Left lung (tissue), 14 donors: ENCODE measurements at places on chromosomes 16 and 17. TPM values are rescaled to one million over a fixed set of nuclear protein-coding genes. Genes with fewer than 3 reads are reported as not detected.

Gene RNF135
- total RNA-seq, result 38.5 TPM

DNA sequence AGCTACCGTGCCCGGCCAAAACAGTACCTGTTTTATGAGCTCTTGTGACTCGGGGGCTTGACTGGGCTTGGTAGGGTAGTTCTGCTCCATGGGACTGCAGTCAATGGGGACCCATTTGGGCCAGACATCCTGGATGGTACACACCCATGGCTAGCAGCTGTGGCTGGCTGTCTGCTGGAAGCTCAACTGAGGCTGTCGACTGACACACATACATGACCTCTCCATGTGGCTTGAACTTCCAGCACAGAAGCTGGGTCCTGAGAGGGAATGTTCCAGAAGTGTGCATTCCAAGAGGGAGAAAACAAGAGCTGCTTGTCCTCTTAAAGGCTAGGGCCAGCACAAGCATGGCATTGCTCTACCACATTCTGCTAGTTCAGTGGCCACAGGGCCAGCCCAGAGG is 14.9 kb upstream of the NKD1 start:
- no peaks in the 10 kb centered on the region for H3K36me3 ChIP-seq
- no peak overlapping the region for H3K4me3 ChIP-seq
- DNase-seq, result no peak
- no peaks in the 10 kb centered on the region for H3K4me1 ChIP-seq
- H3K27me3 ChIP-seq, result no peaks in the 10 kb centered on the region
- no peak overlapping the region for H3K27ac ChIP-seq

Gene BEAN1
- 2.0 TPM for total RNA-seq

DNA sequence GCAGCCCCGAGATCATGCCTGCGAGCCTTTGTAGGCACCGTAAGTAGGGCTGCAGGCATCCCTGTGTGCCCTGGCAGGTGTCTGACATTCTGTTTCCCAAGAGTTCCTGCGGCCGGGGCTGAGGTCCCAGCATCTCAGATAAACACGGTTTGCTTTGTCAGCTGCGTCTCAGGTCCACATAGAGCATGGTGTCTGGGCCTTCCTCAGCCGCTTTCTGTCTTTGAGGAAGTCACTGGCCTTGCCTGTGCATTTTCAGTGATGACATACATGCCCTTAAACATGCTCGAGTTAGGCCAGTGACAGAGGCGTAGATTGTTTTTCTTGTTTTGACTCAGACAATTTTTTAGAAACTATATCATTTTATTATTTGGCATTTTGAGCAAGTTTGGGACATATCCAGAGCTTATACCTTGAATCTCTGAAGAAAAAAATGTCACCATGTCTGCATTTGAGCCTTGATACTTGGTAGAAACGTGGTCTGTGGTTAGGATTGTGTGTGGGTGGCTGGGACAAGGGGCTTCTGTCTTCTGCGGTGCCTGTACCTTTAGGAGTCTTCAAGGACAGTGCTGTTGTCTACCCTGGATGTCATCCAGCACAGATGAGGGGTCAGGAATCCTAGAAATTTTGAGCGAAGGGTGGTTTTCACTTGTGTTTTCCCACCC is 105.8 kb downstream of the SNX29 start:
- no peak overlapping the region for H3K4me3 ChIP-seq
- H3K36me3 ChIP-seq, result no peaks in the 10 kb centered on the region
- no peaks in the 10 kb centered on the region for H3K27me3 ChIP-seq
- H3K4me1 ChIP-seq, result peaks cover 7% of the 10 kb centered on the region
- DNase-seq, result no peak

Gene PHF23
- total RNA-seq, result 31.1 TPM
